ENCODE measurements at places on chromosomes 6 and 20.
A peak's percentile ranks its signal among the peaks of the same experiment; 100 is the strongest.

GRCh38 chr20:32983459-32984112 is 20.6 kb downstream of the SUN5 start:
- no peak for DNase-seq

DNA sequence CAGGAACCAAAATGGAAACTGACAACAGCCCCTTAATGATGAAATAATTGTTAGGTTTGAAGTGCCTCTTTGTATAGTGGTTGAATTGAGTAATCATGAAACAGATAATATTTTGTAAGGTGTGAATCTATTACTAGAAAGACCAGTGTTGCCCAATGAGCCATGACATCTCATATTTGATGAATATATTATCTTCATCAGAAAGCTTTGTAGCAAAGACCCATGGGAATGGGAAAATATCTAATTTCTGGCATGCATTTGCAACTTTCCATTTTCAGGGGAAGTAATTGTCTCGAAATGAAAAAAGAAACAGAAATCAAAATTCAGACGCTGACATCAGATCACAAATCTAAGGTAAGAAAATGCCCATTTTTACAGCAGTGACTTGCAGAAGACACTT is 57.3 kb upstream of the LAMP5 start:
- no peak for DNase-seq

GRCh38 chr6:16481697-16482399 is 243.5 kb downstream of the GMPR start:
- no peak for DNase-seq

DNA sequence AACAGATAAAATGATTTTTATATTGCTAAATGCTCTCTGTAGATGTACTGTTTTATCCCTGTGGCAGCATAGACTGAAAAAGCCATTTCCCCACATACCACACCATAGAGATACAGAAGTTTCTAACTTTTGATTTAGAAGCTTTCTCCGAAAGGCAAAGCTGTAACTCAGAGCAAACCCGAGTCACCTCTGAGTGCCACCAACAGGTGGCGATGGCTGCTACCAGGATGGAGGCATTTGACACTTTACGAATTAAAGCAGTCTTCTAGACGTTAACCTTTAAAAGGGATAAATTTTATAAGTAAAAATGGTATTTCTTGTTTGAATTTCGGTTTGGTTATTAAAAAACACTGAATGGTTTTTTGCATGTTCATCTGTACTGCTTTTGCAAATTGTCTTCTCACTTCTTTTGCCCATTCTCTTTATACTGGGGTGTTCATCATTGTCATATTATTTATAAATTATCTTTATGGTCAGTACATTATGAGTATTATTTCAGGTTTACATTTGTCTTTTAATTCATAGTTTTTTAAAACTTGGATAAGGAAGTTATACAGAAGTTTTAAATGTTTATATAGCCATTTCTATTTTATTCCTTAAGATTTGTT is 201.0 kb upstream of the CEP162 start:
- DNase-seq = peak; percentile 63

GRCh38 chr20:23374441-23374840 is 12.5 kb downstream of the GZF1 start:
- no peak for DNase-seq
